Muscle of arm (tissue), 14 donors: ENCODE measurements at places on chromosomes 5 and 9. TPM values are rescaled to one million over a fixed set of nuclear protein-coding genes. Genes with fewer than 3 reads are reported as not detected.
A peak's percentile ranks its signal among the peaks of the same experiment; 100 is the strongest.

- no peak for DNase-seq
Measured at GRCh38 chr5:120124961-120125360, 339.1 kb upstream of the PRR16 start.

- DNase-seq: no peak
Measured at GRCh38 chr9:72352911-72353388, 12.1 kb downstream of the ZFAND5 start.

- no peak for DNase-seq
Measured at GRCh38 chr5:67793418-67793817, 422.1 kb upstream of the PIK3R1 start.

DNA sequence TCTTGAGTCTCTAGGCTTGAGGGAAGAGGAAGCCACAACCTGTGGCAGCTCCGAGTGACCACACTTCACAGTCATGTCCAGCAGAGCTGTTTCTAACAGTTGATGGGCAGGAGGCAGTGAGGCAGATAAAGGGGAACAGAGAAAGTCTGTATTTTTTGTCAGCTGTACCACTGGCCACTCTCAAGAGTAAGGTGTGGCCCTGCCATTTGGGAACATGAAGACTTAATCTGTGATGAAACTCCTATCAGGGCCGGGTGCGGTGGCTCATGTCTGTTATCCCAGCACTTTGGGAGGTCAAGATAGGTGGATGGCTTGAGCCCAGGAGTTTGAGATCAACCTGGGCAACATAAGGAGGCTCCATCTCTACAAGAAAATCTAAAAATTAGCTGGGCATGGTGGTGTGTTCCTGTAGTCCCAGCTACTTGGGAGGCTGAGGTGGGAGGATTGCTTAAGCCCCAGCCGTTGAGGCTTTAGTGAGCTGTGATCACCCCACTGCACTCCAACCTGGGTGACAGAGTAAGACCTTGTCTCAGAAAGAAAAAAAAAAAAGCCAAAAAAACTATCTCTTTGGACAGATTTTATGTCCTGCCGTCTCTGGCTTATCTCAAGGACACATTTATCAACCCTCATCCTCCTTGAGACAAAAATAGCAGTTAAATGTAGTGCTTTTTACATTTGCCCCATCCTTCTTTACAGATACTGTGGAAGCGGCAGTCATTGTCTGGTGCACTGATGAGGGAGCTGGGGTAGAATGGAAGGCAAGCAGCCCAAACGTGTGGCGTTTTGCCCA is 11.9 kb upstream of the COL15A1 start:
- no peak for DNase-seq

GRCh38 chr9:18361646-18362045 is 112.3 kb upstream of the ADAMTSL1 start:
- no peak for DNase-seq

DNA sequence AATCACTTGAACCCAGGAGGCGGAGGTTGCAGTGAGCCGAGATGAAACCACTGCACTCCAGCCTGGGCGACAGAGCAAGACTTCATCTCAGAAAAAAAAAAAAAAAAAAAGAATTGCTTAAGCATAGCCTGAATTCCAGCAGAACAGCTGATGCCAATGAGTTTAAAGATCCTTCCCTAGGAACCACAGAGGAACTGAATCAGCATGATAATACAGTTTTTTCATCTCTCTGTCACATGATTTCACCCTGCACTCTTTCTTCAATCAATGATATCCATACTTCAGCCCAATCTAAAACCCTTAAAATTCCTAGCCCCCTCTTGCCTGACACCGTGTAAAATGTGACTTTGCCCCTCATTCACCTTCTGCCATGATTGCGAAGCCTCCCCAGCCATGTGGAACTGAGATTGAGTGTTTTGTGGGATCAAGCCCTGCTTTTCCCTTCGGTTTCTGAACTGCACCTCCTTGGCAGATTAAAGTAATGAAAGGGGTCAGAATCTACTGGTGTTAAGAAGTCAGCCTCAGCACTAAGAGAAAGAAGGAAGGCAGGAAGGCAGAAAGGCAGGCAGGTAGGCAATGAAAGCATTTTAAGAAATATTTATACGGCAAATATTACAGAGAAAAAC is 20.9 kb upstream of the DMXL1 start:
- DNase-seq: no peak

GRCh38 chr9:89497257-89497963 is 503 bp downstream of the SEMA4D start:
- no peak for DNase-seq

- no peak for DNase-seq
Measured at GRCh38 chr5:45355189-45355992, 340.8 kb downstream of the HCN1 start.

GRCh38 chr5:97094579-97095317 is 47.7 kb downstream of the LIX1 start:
- no peak for DNase-seq

- no peak for DNase-seq
Measured at GRCh38 chr9:5719100-5719926, 90.4 kb downstream of the RIC1 start.

DNA sequence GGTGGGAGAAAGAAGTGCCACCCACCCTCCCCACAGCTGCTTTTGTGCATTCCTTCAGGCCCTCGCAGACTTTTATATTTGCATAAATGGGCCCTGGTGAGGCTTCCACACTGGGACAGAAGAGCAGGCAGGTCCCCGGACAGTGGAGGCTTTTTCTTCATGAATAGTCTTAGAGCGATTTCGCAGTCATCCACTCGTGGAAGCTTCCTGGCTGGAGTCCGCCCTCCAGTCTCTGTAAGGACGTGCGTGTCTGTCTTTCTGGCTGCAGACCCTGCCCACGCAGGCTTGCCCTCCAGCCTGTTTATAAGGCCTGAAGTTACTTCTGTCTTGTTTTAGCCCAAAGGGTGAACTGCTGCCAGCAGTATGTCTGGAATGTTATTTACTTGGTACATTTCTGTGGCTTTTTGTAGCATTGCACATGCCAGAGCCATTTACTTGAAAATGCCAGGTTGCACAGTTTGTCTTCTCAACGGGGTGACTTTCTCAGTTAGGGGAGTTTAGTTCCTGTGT is 195.7 kb downstream of the AOPEP start:
- DNase-seq: no peak

DNA sequence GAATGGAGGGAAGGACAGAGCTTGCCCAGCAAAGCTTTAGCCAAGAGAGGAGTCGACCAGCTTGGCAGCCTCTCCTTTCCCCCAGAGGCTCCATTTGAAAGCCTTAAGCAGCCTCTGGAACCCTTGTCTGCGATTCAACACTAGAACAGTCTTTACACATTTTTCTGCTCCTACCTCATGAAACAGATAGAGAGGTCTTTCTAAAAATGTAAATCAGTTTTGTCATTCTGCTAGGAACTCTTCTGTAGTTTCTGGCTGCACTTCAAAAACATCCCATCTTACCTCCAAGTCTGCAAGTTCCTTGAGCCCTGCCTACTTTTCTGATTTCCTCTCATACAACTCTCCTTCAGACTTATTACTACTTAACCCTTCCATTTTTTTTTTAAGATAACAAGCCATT is 70.1 kb downstream of the PDE4D start:
- no peak for DNase-seq

- no peak for DNase-seq
Measured at GRCh38 chr5:113382731-113383130, 52.1 kb downstream of the TSSK1B start.

DNA sequence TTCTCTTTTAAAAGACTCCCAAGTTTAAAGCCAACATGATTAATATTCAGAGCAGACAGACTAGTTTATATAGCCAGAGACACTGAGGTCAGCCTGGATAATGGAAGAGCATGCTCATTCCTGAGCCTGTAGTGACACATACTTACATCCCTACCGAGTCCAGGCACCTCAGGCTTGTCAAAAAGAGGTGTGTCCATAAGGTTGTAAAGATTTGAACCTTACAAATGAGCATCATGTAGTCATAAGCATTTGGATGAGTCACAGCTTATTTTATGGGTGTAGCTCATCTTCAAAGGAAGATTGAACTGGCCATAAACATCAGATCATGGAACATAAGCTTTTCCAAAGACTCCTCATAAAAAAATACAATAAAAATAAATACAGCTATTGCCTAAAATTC is 333.5 kb downstream of the EFNA5 start:
- DNase-seq: no peak

DNA sequence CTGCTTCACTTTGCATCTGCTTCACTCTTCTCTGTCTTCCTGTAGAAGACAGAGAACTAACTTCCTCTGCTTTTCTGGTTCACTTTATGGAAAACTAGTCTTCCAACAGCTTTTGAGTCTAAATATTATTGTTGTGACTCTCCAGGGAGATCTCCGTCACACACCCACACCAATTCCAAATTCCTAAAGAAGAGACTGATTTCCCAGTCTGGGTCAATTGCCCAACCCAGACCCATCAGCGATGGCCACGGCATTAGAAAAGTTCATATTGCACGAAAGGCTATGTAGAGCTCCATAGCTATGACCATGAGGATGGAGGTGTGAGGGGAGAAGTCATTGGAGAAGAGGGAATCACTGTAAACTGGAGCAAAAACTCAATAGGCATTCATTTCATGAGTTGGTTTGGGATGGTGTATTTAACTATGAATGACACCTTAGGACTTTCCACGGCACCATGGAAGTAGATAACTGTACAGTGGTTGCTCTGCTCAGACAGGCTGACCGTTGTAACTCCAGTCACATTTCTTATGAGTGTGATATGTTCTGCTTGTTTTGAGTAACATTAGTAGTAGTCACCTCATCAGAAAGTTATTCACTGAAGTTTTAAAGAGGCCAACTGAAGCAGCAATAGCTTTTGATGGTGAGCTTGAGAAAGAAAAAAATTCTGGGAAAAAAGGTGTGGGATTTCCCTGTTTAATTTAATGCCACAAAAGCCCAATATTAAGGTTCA is 78.1 kb upstream of the MAMDC2 start:
- DNase-seq: no peak

DNA sequence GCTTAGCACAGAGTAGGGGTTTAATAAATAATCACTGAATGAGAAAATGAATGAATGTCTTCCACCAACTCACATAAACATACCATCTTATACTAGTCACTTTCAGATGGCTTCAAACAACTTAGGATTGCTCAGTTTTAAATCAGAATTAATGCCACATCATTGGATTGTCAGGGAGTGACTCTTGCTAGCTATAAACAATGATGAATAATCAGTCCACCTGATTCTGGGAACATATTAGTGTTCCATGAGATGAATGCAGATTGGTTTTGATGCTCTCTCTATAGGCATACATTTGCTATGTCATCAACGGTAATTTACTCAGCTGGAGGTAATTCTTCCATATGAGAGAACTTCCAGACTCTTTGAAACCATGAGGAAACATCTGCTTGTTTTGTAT is 97.4 kb downstream of the CDH9 start:
- no peak for DNase-seq

- no peak for DNase-seq
Measured at GRCh38 chr5:154677921-154678320, 77.3 kb upstream of the LARP1 start.

DNA sequence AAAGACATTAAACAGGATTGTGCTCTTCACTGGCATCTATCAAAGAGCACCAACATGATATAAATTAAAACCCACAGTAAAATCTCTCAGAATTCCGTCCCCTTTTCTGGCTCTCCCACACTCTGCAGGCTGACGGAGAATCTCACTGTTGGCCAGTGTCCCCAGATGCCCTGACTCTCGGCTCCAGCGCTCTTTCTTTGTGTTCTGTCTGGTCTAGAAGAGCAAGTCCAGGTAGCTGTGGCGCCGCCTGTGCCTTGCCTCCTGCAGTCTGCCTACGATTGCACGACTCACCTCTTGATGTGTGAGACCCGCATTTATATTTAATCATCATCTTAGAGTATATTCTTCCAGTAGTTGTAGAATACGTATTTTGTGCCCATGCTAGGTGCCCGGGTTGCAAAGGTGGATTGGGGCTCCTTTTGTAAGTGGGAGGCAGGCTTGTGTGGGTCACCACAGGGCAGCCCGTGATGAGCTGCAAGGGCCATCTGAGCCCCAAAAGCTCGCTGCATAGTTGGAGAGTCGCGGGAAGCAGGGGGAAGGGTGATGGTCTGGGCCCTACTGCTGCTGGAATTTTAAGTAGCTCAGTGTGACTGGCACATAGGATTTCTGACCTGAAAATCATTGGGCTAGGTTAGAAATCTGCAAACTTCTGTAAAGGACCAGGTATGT is 55.6 kb downstream of the EHMT1 start:
- no peak for DNase-seq

- peak; percentile 61 for DNase-seq
Measured at GRCh38 chr5:124718380-124718789, 28.1 kb downstream of the ZNF608 start.

DNA sequence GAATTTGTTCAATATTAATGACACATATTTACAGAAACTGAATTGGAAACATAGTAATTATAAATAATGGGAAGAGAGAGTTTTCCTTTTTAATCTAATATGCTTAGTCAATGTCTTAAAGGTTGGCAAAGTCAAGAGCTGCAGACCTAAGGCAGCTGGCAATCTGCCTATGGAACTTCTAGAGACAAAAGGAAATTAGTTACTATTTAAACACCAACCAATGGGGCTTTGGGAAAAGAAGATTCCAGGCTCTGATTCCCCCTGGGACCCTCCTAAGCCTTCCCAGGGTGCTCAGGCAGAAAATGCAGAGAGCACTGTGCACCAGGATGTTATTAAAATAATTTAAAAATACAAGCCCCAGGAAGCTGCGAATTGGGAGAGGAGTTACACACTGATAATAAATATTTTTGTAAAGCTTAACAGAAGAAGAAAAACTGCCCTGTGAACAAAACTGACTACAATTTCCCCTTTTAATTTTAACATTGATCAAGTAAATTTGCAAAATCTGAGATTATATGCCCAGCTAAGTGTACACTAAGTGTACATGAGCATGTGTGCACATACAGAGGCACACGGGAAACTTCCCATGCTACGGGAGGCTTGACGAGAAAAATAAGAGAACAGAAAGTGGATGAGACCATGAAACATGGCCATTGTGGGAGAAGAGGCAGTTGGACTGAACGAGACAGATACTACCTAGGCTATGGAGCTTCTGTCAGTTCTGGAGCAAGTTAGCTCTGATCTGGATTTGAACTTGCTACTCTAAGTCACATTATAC is 77.4 kb upstream of the ADAMTS16 start:
- no peak for DNase-seq

DNA sequence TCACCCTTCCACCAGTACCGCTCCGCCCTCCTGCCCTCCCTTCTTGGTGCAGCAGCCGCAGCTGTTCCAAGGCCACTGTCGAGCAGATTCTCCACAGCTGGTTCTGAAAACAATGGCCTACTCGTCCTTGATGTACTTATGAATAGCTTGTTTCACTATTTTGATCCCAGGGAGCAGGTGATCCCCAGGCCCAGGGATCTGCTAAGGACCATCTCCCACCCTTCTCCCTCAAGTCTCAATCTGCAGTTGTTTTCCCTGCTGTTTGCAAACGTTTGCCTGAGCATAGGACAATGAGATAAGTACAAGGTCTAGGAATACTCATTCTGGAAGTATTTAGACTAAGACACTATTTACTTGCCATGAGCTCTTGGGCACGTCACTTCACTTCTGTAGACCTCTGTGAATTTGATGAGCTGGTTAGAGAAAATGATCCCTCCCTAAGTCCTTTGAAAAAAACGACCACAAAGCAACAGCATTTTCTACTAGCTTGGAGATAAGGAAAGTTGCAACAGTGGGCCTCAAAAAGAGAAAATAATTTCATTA is 1.8 kb downstream of the LURAP1L start:
- no peak for DNase-seq

- DNase-seq: no peak
Measured at GRCh38 chr9:136237486-136238341, 7.9 kb downstream of the QSOX2 start.

GRCh38 chr5:43627028-43627427 is 24.0 kb downstream of the NNT start:
- no peak for DNase-seq

Gene STX17
- polyA plus RNA-seq: 15.0 TPM

Gene KIF3A
- 8.8 TPM for polyA plus RNA-seq

Gene CCDC192
- 1.5 TPM for polyA plus RNA-seq

Gene DBH
- 0.73 TPM for polyA plus RNA-seq

Gene GBA2
- 81.5 TPM for polyA plus RNA-seq

Gene GALNT10
- 18.1 TPM for polyA plus RNA-seq

Gene HAPLN1
- polyA plus RNA-seq: 0.24 TPM
